Stimulated activated CD4-positive, alpha-beta T cell treated with anti-CD3 and anti-CD28 coated beads, Interleukin-4, amount 100 ng/mL, for 1 hour (primary cell): ENCODE measurements at places on chromosomes 1 and 21.

DNA sequence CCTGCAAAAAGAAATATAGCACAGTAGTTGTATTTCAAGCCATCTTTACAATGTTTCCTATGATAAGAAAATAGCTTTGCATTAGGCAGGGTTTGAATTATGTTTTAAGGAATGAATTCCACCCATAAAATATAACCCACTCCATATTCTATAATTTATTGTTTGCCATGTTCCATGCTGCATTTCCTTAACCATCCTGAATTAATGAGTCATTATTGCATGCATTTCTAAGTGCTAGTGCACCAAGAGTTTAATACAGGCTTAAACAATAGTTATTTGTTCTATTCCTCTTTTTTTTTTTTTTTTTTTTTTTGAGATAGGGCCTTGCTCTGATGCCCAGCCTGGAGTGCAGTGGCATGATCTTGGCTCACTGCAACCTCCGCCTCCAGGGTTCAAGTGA, 45.2 kb downstream of the MIGA1 start:
- DNase-seq: no peak

DNA sequence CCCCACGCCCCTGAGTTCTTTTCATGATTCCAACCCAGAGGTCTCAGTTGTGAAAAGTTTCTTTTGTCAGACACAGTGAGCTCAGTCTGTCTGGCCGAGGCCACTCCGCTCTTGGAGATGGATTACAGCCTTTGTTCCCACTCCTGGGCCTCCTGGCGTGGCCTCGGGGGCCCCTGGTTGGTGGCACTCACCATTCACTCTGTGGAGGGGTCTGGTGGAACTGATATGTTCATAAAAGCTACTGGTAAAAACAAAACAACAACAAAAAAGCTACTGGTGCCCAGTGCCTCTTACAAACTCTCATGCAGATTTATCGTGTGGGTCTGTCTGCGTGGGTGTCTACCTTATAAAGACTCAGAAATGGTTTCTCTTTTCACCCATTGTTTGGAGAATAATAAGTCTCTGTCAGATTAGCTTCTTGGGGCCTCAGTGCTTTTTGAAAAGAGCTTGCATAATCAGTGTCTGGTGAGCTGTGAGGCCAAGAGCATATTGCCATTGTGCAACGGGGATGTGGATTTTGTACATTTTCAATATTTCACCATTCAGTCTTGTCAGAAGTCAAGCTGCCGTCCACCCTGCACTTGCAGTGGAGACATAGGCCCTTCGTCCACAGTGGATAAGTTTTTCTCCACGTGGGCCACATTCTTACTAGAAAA, 86.7 kb downstream of the GALNT2 start:
- no peak for DNase-seq

- no peak for DNase-seq
These were observed 81.0 kb upstream of the AKT3 start for GRCh38 chr1:243930822-243931671.

DNA sequence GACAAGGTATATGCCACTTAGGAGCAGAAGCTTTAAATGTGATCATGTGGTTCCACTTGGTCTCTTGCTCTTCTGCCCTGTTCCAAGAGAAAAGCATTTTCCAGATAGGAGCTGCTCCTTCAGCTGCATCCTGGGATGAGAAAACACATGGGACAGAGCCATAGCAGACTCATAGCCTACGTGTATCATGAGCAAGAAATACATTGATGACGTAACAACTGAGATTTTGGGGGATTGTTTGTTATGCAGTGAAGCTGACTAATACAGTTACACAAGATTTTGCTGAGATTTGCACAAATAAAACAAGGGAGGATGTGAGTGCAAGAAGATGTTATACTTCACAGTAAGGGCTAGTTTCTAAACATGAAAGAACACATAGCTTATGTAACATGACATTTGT, 36.0 kb upstream of the IRF2BP2 start:
- no peak for DNase-seq

GRCh38 chr1:160567858-160568682, 11.2 kb downstream of the CD84 start:
- DNase-seq: peak; percentile 56

DNA sequence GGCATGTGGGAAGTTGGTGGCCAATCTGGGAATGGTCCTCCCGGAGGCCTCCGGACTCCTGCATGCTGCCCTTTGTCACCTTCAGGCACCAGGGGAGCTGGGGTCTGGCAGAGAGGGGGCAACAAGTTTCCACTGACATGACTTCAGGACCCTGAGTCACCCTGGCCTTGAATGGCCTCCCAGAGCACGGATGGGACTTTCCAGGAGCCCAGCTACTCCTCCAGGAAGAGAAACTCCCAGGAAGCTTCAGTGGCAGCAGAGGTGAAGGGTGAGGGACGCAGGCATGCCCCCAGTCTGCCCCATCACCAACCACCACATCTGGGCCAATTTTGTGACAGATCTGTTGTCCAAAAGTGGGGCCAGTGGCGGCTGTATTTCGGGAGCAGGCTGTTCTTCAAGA, 55.9 kb upstream of the WASF2 start:
- no peak for DNase-seq
